ENCODE measurements at places on chromosomes 16 and 17.

DNA sequence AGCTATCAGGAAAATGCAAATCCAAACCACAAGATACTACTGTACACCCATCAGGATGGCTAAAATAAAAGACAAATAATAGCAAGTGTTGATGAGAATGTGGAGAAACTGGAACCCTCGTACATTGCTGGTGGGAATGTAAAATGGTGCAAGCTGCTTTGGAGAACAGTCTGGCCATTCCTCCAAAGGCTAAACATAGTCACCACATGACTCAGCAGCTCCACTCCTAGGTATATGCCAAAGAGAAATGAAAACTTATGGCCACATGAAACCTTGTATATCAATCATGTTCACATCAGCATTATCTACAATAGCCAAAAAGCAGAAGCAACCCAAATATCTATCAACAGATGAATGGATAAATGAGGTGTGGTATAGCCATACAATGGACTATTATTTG is 28.5 kb downstream of the VAC14 start:
- no peak for DNase-seq

GRCh38 chr16:78004517-78004916 is 17.8 kb upstream of the CLEC3A start:
- no peak for DNase-seq

DNA sequence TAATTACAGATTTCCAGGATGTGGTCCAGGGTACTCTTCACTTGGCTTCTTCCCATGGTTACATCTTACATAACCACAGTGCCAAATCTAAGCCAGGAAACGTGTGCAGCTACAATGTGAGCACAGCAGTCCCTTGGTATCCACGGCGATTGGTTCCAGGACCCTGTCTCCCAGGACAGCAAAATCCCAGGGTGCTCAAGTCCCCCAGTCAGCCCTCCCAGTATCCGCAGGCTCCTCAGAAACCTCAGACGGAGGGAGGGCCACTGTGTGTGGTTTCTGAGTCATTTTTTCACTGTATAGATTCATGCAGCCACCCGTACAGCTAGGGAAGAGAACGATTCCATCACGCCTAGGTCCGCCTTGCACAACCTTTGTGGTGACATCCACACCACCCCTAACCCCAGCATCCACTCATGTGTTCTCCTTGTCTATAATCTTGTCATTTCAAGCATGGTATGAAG is 11.1 kb upstream of the ATP2C2 start:
- DNase-seq, result no peak

DNA sequence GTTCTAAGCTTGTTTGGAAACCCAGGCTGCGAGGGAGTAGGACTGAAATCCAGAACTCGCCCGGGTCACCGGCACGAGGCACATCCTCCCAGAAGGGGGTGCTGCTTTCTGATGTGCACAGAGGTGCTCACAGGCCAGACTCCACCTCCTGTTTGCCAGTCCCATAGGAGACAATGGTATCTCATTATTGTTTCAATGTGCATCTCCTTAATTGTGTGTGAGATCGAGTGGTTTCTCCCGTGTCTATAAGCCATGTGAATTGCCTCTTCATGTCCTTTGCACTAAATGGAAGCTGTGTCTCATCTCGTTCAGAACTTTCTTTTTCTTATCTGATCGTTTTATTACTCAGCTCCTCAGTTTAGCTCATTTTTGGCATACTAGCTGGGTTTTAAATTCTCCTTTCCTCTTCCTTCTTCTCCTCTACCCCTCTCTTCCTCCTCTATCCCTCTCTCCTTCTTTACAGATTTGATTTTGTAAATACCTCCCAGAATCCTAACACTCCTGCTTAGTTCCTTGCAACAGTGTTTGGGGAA is 32.1 kb upstream of the PRKCB start:
- DNase-seq, result peak; percentile 83

- no peak for DNase-seq
Measured at GRCh38 chr16:72426386-72426785, 254.4 kb upstream of the PMFBP1 start.

DNA sequence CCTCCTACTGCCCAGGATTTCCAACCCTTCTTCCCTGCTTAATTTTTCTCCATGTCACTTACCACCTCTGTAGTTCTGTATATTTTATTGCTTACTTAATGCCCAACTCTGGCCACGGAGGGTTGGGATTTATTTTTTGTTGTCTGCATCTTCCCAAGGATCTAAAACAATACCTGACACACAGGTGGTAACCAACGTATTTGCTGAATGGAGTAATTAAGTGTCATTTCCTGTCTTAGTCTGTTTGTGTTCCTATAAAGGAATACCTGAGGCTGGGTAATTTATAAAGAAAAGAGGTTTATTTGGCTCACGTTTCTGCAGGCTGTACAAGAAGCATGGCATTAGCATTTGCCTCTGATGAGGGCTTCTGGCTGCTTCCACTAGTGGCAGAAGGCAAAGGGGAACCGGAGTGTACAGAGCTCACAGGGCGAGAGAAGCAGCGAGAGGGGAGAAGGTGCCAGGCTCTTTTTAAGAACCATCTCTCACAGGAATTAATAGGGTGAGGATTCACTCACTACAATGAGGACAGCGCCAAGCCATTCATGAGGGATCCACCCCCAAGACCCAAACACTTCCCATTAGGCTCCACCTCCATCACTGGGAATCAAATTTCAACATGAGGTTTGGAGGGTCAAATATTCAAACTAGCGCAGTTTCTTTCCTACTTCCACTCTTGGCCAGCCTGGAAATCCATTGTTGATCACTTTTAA is 44.8 kb downstream of the ERN1 start:
- no peak for DNase-seq

DNA sequence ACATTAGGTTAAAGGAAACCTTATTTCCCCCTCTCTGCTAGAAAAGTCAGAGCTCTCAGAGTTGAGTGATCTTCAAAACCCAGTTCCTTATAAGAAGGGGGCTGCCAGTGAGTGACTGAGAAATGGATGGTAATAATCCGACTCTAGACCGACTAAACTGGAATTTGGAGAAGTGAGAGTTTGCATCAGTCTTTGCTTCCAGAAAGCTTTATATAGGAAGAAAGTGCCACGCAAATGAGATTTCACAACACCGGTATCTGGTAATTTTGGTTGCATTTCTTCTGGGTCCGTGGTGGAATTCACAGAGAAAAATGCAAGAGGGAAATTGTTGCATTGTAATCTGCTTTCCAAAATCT is 271.4 kb downstream of the MAF start:
- DNase-seq, result no peak

DNA sequence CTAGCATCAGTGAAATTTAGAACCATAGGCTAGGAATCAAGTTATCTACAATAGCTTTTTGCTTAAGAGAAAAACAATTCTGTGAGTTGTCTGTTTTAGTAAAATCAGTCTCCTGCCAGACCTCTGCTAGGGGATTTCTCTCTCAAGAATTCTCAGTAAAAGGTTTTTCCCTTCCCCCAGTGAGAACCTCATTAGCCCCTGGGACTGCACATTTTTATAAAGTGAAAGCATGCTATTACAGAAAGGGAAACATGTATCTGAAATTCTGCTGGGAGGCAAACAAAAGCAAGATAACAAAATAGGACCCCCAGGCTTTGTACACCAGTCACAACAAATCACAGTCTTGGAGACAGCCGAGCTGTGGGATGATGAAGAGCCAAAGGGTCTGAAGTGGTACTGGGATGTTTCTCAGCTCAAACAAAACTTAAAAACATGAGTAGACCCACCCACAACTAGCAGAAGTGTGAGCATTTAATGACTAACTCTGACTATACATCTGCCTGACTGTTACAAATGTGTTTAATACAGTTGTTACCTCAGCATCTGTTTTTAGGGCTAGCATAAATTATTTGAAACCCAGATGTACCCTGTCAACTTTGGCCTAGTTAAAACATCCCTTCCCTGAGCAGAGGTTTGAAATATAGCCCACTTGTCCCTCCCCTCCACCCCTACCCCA is 20.0 kb upstream of the GLG1 start:
- DNase-seq, result no peak

- no peak for DNase-seq
Measured at GRCh38 chr16:25063102-25063501, 47.9 kb upstream of the ARHGAP17 start.

- DNase-seq, result no peak
Measured at GRCh38 chr17:6676802-6677157, 25.2 kb downstream of the C17orf100 start.

GRCh38 chr17:79010304-79010646 is 711 bp upstream of the CANT1 start:
- no peak for DNase-seq

GRCh38 chr16:28609631-28610594 is at the start of gene SULT1A1:
Gene SULT1A1, minus strand, starts transcription at chr16:28610044. Its CDS starts 1,189 bp downstream, at chr16:28608855.
- no peak for DNase-seq

- DNase-seq, result no peak
Measured at GRCh38 chr17:15381707-15382106, 40.3 kb upstream of the TEKT3 start.

- DNase-seq, result no peak
Measured at GRCh38 chr17:45825792-45826191, 18.9 kb upstream of the SPPL2C start.

DNA sequence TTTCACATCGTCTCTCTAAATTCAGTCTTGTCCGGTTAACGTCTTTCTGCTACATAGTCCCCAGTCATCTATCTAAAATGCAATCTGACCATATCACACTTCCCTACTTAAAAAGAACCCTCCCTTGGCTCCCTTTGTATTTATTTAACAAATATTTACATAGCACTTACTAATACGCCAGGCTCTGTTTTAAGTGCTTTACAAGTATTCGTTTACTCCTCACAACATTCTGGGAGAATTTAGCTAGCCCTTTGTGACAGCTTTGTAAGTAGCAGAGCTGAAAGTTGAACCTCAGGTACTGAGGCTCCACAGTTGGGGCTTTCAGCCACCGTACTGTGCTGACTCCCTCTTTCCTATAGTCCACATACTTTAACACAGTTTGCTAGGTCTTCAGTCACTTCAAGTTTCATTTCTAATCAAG is 9.2 kb downstream of the PAFAH1B1 start:
- DNase-seq, result no peak

GRCh38 chr16:48292452-48292851 is 45.1 kb upstream of the ABCC11 start:
- DNase-seq, result no peak

DNA sequence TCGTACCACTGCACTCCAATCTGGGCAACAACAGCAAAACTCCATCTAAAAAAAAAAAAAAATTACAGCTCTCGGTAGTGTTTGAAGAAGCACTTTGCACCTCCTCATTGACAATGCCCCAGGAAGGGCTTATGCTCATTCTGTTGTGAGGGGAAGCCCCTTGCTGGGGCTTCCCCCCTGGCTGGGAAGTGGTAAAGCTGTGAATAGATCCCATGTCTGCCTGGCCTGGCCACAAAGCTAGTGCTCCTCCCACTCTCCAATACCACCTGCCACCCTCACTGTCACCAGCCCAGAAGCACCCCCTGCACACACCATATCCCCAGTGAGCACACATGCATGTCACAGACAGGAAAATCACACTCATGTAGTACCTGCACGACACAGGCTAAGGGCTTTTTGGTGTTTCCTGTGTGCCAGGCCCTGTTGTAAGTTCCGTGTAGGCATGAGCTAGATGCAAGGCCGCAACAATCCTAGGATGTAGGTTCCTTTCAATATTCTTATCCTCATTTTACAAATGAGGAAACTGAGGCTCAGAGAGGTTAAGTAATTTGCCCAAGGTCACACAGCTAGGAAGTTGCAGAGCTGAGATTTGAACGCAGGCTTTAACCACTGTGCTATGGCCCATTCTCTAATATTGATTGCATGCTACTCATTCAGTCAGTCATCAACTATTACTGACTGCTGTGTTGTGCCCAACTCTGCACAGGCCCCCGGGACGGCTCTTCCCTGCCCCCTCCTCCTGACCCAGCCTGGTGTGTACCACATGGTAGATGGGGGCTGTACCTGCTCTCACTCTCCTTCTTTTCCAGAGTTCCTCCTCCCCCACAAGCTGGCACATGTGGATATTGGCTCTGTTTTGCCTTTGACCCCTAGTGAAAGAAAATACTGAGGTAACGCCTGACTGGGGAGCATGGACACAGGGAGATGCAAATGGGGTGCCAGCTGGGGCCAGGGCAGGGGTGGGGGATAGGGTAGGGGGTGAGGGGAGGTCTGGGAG is 11.9 kb upstream of the COL1A1 start:
- peak; percentile 70 for DNase-seq

- no peak for DNase-seq
Measured at GRCh38 chr17:29151567-29151966, 28.6 kb downstream of the MYO18A start.

- no peak for DNase-seq
Measured at GRCh38 chr16:82835487-82836155, 208.9 kb downstream of the CDH13 start.

DNA sequence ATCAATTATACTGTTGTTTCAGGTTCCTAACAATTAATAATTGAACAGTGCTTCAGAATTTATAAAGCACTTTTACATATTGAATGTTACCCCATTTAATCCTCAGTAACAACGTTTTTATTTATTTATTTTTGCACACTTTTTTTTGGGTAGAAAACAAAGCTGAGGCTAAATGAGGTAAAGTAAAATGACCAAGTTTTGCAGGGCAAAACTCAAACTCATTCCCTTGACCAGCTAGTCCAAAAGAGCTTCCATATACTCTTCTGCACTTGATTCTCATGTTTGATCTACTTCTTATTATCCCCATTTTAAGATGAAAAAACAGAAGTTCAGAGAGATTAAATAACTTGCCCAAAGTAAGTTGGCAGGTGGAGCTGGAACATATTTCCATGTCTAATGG is 81.1 kb upstream of the NACA2 start:
- DNase-seq, result no peak

- DNase-seq, result no peak
Measured at GRCh38 chr17:75473246-75473645, 16.8 kb downstream of the TMEM94 start.

DNA sequence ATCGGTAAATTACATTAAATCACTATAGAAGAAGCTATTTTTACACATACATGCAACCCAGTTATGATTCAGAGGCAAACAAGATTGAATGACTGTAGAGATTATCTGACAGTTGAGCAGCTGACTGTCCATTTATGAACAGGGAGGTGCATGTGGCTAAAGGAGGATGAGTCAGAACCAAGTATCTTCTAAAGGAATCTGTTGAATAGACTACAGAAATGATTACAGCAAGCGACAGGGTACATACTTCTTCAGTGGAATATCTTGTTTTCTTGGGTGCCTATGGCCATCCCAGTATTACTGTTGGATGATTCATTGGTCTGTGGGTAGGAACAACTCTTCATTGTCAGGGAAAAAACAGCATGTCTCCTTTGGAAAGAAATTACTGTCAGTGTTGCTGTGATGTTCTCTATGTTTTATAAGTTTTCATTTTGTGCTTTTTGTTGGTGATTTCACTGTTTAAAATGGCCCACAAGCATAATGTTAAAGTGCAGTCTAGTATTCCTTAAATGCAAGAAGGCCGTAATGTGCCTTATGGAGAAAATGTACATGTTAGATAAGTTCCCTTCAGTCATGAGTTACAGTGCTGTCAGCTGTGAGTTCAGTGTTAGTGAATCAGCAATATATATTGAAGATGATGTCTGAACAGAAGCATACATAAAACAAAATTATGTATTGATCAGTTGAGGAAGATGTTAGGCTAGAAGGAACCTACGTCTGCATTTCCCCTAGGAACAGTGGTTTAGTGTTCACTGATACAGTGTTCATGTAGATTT is 27.0 kb downstream of the CBFB start:
- DNase-seq, result no peak

- no peak for DNase-seq
Measured at GRCh38 chr16:5865236-5865635, 767.6 kb upstream of the EEF2KMT start.

GRCh38 chr17:70344386-70345060 is 175.2 kb downstream of the KCNJ2 start:
- DNase-seq, result no peak
